Activated CD4-positive, alpha-beta T cell treated with anti-CD3 and anti-CD28 coated beads, Interleukin-2, amount 50 U/mL, for 4 hours (primary cell): ENCODE measurements at places on chromosomes 16 and 17.
A peak's percentile ranks its signal among the peaks of the same experiment; 100 is the strongest.

DNA sequence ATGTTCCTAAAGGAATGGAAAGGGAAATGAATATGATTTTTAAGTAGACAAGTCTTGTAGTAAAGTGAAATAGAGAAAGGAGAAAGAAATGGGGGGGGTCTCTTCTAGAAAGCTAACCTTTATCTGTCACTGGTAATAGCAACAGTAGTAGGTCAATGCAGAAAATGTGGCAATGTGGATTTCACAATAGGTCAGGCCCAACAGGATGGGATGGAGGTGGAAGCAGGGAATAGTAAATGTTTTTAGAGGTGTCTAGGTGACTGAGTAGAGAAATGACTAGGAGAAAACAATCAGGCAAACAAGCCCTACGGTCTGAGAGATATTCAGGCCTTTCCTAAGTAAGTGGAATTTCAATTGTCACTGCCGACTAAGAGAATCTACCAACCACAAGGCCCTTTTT, 6.0 kb upstream of the RSKR start:
- DNase-seq, result no peak

DNA sequence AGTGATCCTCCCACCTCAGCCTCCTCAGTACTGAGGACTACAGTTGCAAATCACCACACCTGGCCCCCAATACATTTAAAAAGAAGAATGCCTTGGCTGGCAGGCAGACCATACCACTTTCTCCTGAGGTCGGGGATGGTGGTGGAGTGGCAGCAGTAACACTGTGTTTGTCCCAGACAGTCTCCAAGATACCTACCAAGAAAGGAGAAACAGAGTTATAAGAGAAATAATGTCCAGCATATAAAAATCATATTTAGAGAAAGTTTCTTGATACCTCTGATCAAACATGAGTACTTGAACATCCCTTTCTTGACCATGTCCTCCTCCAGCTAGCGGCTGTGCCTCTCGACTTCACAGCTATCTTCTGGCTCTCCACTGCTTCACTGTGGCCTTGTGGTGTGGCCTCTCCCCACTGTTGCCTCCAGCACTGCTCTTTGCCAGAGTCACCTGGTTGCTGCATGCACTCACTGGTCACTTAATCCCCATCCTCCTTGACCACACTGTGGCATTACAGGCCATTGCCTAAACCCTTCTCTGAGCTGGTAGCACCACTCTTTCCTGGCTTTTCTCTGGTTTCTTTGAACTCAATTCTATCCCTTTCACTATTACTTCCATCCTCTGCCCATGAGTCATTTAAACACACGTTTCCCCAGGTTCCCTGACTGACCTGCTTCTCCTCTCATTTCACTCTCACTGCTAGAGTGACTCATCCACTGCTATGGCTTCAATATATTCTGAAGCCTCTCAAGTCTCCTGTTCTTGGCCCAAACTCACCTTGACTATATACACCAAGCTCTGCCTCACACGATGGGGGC, 45.2 kb downstream of the XPO6 start:
- DNase-seq, result no peak

DNA sequence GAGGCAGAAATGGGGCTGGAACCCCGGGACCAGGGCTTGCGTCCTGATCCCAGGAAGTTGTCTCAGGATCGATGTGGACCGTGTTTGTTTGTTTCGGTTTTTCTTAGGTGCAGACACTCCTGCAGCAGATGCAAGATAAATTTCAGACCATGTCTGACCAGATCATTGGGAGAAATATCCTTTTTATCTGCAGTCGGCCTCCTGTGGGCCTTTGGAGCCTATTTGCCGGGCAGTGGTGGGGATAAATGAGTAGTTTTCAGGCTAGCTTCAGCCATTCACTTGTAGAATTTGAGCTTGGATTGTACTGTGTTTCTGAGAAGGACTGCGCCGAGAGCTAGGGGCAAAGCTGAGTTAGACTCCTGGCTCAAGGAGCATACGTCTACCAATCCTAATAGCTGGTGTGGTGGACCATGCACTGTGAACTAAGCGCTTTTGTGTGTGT, 816 bp downstream of the HSBP1 start:
- DNase-seq, result no peak

- DNase-seq, result no peak
Observed at GRCh38 chr17:66716236-66717026, 118.5 kb upstream of the CACNG5 start.

DNA sequence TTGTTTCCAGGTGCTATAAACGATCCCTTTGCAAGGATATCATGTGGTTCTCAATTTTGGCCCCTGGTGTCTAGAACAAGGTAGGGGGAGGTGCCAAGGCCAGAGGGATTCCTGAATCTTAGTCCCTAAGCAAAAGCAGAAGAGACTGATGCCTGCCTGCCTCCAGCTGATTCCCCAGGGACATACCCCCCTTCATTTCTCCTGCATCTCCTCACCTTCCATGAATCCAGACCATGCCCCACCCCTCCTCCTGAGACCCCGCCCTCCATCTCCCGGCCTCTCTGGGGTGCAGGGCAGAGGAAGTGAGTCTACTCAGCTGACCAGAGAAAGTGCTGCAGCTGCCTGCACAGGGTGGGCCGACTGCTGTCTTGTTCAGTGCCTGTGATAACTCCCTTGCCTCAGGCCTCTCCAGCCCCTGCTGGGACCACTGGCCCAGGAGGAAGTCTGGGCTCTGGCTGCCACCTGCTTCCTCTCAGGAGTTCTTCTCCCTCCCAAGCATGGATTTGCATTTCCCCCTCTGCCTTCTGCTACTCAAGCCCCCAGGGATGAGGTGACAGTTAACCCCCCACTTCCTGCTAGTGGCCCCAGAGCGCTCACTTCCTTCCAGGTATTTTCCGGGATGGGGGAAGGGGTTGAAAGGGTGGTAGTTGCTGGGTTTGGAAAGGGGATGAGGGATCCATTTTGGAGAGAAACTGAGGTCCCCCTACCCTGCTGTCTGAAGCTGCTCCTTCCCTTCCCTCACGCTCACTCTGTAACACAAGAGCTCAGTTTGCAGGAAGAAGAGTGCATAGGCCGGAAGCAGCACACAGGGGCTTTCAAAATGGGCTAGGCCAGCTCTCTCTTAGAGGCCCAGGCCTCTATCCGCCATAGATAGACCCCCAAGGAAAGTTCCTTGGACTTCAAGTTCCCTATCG, 10.5 kb upstream of the TSPOAP1 start:
- no peak for DNase-seq

GRCh38 chr17:40560592-40561293, 4.5 kb downstream of the CCR7 start:
- peak; percentile 75 for DNase-seq

GRCh38 chr16:83389751-83390150, 418.0 kb upstream of the HSBP1 start:
- no peak for DNase-seq

DNA sequence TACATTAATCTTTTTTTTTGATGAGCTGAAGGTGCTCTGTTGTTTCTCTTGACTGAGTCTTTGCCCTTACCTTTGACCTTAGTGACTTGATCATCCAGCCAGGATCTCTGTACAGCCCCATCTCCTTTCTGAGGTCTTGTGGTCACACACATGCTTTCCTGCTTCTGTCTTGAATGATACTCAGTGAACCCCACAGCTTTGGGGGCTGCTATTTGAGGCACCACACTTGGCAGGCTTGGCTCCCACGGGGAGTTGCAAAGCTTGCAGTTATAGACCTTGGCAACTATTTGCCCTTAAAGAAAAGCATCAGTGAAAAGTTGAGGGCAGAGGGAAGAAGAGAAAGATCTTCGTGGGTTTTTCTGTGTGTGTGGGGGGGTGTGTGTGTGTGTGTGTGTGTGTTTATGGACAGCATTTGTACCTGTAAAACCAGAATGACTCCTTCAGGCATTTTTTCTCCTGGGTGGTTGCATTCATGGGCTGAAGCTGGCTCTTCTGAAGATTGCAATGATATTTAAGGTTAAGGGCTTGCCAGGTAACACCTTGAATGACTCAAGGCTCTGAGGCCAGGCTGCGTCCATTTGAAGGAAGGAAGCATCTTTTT, 101.6 kb downstream of the MSI2 start:
- no peak for DNase-seq

DNA sequence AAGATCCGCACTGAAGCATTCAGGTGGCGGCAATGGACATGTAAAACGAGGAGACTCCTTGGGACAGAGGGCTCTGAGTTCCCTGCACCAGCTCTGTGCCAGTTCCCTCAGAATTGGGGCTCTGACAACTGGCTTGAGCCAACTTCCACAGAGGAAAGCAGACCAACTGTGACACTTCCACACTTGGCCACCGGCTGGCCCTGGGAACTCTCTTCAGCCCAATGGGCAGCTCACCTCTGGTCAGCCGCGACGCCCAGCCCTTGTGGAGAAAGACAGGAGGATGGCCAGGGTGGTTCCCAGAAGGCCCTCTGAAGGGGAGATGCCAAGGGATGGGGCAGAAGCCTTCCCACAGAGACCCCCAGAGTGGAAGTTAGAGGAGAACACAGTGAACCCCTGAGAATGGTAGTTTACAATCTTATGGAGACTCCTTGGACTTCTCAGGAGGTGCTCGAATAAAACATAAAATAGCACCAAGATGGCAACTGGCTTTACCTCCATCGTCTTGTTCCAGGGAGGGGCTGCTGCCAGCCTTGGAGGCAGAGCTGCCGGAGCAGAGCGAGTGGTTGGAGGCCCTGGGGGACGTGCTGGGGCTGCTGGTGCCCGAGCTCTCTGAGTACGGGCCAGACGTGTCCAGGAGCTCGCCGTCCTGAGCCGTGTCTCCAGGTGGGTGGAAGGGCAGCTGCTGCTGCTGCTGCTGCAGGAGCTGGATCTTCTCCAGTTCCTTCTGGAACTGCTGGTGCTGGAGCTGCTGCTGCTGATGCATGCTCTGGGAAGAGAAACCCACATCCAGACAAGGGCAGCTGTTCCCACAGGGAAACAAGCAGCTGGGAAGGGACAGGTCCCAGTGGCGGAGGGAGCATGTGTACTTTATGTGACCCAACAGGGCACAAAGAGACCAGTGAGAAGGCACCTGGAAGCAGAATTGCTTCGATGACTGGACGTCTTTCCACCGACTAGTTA, 35.0 kb upstream of the ICAM2 start:
- no peak for DNase-seq

- no peak for DNase-seq
Observed at GRCh38 chr17:50816271-50816670, 19.1 kb upstream of the WFIKKN2 start.

GRCh38 chr16:84027625-84028024, 15.0 kb downstream of the SLC38A8 start:
- no peak for DNase-seq

DNA sequence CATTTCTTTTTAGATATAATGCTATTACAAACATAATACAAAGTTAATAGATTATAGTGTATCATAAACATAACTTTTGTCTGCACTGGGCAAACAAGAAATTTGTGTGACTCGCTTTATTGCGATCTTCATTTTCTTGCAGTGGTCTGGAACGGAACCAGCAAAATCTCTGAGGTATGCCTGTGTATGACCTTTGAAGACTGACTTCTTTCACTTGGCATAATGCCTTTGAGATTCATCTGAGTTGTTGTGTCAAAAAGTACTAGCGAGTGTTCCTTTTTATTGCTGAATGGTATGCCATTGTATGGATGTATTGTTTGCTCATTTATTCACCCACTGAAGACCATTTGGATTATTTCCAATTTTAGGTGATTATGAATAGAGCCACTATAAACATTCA, 69.2 kb downstream of the TANC2 start:
- DNase-seq, result no peak

- DNase-seq, result no peak
Observed at GRCh38 chr16:56355786-56356275, 69.5 kb downstream of the AMFR start.

DNA sequence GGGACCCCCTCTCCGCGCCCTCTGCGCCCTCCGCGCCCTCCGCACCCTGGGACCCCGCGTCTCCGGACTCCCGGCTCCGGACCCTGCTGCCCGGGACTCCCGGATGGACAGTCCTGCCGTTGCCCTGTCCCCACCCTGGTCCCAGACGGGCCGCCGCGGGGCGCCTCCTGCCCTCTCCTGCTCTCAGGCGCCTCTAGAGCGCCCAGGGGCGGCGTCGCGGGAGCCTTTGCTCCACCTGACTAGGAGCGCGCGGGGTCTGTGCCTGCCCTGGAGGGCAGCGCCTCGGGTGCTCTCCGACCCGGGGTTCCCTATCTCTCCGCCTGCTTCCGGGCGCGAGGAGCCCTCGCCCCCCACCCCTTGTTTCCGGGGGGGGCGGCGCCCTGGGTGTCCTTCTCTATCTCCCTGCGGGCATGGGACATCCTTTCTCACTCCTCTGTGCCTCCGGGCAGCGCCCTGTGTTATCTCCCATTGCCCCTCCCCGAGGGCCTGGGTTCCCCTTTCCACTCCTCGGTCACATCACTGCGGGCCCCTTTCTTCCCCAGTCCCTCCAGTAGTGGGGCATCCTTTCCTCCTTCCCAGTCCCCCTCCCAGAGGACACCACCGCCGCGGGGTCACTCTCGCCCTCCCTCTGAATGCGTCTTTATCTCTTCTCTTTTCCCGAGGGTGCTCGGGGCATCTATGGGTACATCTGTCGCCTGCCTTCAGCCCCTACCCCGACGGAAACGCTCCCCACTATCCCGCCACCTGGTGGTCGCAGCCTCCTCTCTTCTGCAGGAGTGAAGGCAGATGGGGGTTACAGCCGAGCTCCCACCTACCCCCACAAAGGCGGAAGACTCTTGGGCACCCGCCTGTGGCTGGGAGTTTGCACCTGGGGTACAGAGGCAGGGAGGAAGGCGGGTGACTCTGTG, 875 bp downstream of the PRKCB start:
- peak; percentile 41 for DNase-seq

GRCh38 chr17:72696156-72696555, 396.3 kb downstream of the SLC39A11 start:
- no peak for DNase-seq
